Neural crest cell (in vitro differentiated cells): ENCODE measurements at places on chromosomes 2 and 18. TPM values are rescaled to one million over a fixed set of nuclear protein-coding genes. Genes with fewer than 3 reads are reported as not detected.

Gene CNRIP1
- total RNA-seq: 36.6 and 37.3 TPM in 2 replicates

Gene OTOS
- not detected in 2 replicates for total RNA-seq

Gene ELOA2
- total RNA-seq: not detected in 2 replicates

Gene RAD51AP2
- total RNA-seq: 0.16 and 0.23 TPM in 2 replicates

Gene POTEC
- total RNA-seq: not detected in 2 replicates

Gene GPBAR1
- 0.14 TPM in 1 of 2 replicates, not detected in the other for total RNA-seq

Gene IGFBP5
- total RNA-seq: 140 TPM in 2 replicates
